ENCODE measurements at places on chromosomes 1 and 21.

DNA sequence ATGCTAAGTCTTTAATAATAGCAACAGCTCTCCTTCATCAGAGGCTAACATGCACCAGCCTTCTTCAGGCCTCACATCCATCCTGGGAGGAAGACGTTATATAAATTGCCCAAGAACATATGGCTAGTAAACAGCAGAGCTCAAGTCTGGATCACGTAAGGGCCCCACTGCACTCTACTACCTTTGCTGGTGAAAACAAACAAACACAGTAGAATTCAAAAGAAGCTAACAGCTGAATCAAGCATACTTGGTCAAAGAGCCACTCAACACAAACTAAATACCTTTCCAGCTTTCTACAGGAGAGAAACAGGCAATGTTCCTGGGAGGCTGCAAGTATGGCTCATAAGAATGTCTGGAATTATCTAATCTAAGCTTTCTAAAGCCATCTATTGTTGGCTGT lies 66.0 kb downstream of the WLS start:
- no peak for DNase-seq

GRCh38 chr1:20442920-20443625 lies 42.9 kb downstream of the CAMK2N1 start:
- DNase-seq: no peak

GRCh38 chr21:16185766-16186165 lies 456.0 kb downstream of the USP25 start:
- no peak for DNase-seq

- no peak for DNase-seq
These were observed 175.0 kb upstream of the TNR start for GRCh38 chr1:175918364-175918801.

- no peak for DNase-seq
These were observed 610 bp downstream of the SCYL3 start for GRCh38 chr1:169892927-169893644.

GRCh38 chr1:210291081-210291764 lies 37.5 kb upstream of the HHAT start:
- no peak for DNase-seq

DNA sequence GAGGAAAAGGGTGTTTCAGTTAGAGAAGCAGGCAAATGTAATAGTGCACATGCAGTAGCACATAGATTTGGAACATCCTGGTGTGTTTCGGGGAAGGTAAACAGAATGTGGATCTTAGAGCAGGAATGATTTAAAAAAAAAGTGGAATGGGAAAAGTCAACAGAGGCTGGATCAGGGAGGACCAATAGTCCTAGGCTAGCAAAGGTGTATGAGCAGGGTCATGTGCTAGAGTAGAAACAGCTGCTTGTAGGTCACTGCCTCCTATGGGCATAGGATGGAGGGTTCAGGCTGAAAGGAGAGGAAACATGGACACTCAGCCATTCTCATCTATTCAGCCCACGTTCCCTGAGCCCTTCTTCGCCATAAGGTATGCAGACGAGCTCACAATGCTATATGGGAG lies 3.7 kb upstream of the KPNA6 start:
- DNase-seq: no peak

GRCh38 chr1:168829876-168830275 lies 100.9 kb upstream of the DPT start:
- no peak for DNase-seq

Data from CD14-positive monocyte (primary cell).